AG08395 (cell line): ENCODE measurements at places on chromosomes 3 and 15.

DNA sequence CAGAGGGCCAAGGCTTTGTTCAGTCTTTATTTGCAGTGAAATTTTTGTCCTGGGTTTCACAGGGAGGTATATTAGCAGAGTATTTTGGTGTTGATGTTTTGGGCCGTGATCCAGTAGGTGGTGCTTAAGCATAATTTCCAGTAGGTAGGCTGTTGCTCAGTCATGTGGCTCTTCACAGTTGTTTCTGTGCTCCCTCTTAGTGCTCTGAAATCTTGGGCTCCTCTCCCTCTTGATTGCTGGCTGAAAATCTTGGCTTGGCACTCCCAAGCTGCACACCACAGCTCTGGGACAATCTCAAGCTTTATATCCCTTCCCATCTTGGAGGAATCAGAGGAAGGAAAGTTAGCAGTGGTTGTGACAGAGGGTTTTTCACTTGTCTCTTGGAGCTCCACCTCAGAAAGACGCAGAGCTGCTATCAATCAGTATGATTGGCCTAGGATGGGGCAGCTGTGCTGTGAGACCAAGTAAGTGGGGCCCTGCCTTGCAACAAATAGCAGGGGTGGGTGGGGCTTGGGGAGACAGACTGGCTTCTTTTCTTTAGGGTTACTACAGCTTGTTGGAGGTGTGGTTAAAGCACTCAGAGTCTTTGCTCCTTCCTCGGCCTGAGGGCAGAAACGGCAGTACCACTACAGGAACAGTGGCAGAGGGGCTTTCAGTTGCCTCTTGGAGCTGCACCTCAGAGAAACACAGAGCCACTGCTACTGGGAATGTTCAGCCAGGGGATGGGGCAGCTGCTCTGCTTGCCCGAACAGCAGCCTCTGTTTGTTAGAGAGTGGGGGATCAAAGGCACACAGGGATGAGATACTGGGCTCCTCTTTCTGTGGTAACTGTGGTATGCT, 627.0 kb downstream of the SI start:
- DNase-seq: no peak

DNA sequence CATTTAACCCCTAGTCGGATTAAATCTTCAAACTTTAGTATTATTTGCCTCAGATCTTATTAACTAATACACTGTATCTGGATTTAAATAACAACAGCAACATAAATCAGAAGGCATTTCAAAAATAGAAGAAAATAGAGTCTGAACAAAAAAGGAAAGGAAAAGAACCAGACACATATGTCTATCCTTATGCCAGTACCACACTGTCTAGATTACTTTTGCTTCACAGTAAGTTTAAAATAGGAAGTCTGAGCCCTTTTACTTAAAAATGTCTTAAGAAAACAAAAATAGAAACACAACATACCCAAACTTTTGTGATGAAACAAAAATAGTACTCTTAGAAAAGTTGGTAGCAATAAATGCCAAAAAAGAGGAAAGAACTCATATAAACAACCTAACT, 1615.8 kb downstream of the SI start:
- no peak for DNase-seq

- no peak for DNase-seq
These were observed 5.0 kb upstream of the SNX22 start for GRCh38 chr15:64146520-64146884.

GRCh38 chr15:70493376-70493775, 270.0 kb downstream of the UACA start:
- DNase-seq: no peak

DNA sequence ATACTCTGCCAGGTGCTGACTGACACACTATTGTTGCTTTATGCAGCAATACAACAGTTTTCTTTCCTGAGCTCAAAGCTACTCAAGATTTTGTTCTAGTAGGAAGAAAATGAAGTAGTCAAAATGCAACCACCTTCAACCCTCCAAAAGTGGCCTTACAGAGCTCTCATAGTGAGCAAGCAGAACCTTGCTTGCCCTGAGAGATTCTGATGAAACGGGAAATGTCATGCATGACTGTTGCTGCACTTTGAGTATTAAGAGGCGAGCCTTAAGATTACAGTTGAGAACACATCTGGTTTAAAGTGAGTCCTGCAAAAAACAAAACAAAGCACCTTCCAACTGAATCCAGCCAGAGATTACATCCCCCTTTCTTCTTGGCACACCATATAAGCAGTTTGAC, 29.7 kb downstream of the MINDY4B start:
- DNase-seq: no peak

DNA sequence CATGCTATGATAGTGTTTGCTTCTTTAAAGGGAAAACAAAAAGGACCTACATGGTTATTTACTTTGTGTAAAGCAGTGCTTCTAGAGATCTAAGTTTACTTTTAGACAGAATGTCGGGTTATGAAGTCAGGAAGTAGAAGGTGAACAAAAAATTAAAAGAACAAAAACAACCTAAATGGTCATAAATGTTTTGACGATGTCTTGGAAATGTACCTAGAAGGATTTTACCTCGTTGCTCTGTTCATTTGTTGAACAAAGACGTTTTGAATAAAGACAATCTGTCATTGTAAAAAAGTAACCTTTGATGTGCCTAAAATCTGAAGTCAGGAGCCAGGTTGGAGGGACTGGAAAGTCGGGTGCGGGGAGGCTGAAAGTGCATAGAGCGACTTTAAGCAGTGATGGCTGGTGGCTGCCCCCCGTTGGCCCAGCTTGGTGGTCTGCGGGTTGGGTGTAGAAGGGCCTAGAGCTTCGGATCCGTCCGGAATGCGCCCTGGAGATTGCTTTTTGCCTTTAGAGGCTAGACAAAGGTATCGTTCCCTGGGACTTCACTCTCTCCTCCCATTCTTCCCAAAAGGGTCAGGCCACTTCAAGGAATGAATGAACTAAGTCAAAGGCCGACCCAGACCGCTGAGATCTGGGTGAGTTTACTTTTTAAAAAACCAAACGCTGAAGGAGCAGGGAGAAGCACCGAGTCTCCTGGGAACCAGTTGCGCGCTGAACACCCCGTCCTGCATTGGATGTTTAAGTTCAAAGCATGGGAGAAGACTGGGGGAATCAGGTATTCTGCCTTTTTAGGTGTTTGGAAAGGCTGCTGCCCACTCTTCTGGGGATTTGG, 2.1 kb downstream of the SOX14 start:
- DNase-seq: no peak

- DNase-seq: peak; percentile 75
These were observed 136.2 kb downstream of the CHDH start for GRCh38 chr3:53709860-53710674.

GRCh38 chr15:61064651-61065050, 164.5 kb downstream of the RORA start:
- DNase-seq: no peak

- peak; percentile 10 for DNase-seq
These were observed 137.1 kb upstream of the TMC3 start for GRCh38 chr15:81511138-81511537.

DNA sequence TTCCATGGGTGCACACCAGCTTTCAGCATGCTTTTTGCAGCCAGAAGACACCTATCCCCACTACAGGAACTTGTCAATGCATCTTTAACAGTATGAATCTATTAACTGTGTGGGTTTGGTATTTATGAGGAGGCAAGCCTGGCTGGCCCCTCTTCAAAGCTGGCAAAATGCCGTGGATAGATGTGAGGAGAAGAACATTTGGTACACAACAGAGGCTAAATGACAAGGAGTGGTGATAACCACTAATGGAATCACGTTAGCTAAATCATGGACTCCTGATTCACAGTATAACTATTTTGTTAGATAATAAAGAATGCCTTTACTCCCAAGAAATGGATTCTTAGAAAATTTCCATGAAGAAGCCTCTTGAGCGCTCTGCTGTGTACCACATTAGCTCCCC, 187.2 kb downstream of the CLSTN2 start:
- no peak for DNase-seq

DNA sequence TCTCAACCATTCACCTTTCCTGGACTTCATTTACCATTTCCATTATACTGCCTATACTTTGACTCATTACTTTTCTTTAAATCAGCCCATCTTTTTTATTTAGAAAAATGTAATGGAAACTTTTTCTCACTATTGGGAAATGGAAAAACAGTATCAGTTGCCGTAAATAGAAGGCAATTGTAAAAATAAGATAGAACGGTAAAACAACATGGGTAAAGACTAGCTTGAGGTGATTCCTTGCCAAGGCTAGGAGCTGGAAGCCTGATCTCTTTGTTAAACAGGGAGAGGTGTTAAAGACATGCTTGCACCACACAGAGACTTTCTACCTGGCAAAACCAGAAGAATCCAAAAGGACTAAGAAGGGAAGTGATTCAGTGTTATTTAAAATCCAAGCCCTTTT, 5.9 kb downstream of the FGD5 start:
- DNase-seq: no peak

- peak; percentile 84 for DNase-seq
These were observed 4.0 kb downstream of the EPHB3 start for GRCh38 chr3:184565421-184566211.

DNA sequence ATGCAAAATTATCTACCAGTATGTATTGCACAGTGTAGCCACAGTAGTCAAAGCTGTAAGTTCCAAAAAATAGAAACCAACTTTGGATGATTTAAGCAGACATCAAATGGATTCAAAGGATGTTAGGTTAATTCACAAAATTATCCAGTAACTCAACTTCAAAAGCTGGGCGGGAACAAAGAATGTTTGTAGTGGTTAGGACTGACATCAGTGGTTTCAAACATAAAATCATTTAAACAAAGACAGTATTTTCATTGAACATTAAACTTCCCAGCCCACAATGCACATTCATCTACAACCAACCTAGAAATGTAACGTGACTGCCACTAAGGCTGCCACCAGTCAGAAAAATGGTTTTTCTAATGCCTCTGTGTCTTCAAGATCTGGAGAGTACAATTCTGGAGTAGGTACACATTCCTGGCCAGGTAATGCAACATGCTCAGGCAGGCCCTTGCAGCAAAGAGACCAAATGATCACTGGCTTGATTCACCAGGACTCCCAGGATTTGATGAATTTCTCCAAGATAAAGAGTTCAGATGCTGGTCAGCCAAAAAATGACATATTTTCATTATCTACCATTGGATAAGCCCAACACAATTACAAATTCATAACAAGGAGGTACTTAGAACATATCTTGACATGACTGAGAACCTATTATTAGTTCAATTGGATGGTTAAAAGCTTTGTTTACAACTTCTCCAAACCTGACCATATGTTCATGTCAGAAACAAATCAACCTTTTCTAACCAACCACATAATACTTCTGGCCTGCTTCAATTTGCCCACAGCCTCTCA, 189.8 kb upstream of the CNTN4 start:
- no peak for DNase-seq

GRCh38 chr3:192275741-192276355, 451.5 kb downstream of the FGF12 start:
- DNase-seq: no peak

DNA sequence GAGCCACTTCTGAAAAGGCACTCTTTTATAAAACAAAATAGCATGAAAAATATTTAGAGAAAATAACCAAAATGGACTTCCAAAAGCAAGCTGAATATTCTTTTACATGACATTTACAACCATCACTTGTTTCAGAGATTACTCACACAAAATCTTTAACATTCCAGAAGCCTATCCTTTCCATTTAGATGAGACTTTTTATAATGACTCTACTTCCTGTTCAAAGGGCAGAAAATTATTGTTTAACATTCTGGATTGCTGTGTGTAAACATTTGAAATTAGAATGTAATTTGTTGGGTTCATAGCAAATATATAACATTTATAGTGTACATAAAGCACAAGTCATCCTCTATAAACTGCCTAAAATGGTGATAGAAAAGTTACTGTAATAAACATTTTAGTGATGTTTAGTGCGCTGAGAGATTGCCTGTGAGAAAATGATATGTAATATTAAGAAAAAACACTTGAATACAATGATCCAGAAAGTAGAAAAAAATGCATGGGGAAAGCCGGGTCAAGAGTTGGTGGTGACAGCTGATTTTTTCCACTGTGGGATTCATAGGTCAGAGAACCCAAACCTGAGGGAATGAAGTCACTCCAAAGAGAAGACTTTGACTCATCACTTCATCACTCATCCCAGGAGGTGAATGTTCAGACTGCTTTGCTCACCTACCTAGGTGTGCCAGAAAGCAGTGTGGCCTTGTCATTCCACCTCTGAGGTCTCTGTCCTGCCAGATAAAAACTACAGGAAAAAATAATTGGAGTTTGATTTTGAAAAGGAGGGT, 305.8 kb downstream of the ARPP21 start:
- no peak for DNase-seq

DNA sequence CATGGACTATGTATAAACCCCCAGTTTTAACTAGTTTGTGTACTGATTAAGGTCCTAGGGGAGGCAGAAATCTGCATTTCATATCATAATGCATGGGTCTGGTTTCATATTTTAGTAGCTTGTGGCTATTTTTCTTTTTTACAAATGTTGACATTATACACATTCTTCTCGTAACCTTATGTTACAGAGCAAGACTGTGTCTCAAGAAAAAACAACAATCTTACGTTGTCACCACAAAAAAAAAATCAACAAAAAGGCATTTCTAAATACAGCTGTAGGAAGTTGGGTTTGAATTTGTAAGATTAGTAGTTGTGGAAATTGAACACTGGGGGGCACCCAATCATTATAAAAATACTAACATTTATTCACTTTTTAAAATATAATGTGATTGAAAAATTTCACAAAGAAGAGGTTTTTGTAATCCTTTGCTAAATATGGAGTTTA, 17.9 kb downstream of the SERP1 start:
- DNase-seq: peak; percentile 21

GRCh38 chr3:50154476-50154839, 666 bp upstream of the SEMA3F start:
- DNase-seq: no peak

GRCh38 chr3:181723625-181724191, 12.0 kb downstream of the SOX2 start:
- no peak for DNase-seq

- no peak for DNase-seq
These were observed 317.5 kb upstream of the CNTN6 start for GRCh38 chr3:775178-775880.

DNA sequence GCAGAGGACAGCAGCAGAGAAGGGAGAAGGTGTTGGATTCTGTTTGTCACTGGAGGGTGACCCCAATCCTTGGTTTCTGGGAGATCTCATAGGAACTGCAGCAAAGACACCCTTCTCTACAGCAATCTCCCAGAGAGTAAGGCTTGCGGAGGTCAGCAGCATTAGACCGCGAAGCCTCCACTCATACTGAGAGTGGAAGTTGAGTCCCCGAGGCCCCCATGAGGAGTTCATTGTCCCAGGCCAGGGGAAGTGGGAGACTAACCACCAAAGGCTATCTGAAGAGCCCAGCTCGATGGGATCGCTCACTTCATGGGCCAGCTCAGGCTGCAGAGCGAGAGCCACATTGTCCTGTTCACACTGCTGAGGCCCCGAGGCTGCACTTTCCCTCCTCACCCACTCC, 44.6 kb downstream of the GLDN start:
- DNase-seq: no peak
